Endothelial cell (in vitro differentiated cells): ENCODE measurements at places on chromosomes 3 and 15. TPM values are rescaled to one million over a fixed set of nuclear protein-coding genes. Genes with fewer than 3 reads are reported as not detected.

Gene GUCA1C
- total RNA-seq = not detected

Gene GNB4
- 66.9 TPM for total RNA-seq

Gene OXTR
- total RNA-seq = 1.0 TPM

Gene OSTN
- not detected for total RNA-seq

DNA sequence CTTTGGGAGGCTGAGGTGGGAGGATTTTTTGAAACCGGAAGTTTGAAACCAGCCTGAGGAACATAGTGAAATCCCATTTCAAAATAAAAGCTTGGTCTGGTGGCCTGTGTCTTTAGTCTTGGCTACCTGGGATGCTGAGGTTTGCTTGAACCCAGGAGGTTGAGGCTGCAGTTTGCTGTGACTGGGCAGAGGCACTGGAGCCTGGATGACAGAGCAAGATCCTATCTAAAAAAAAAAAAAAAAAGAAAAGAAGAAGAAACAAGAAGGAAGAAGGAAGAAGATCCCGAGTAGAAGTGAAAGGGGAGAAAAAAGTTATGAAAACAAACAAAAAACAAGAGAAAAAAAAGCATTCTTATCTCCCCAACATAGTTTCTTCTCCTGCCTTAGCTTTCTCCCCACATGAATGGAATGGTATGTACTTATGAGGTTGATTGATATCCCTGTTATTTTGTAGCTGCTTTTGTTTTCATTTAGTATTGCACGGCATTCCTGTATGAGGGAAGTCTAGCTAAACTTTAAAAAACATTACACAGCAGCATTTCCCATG is 42.4 kb downstream of the TMEM40 start:
- no peak for DNase-seq

- DNase-seq = no peak
Measured at GRCh38 chr3:65233561-65233960, 545.8 kb upstream of the ADAMTS9 start.

DNA sequence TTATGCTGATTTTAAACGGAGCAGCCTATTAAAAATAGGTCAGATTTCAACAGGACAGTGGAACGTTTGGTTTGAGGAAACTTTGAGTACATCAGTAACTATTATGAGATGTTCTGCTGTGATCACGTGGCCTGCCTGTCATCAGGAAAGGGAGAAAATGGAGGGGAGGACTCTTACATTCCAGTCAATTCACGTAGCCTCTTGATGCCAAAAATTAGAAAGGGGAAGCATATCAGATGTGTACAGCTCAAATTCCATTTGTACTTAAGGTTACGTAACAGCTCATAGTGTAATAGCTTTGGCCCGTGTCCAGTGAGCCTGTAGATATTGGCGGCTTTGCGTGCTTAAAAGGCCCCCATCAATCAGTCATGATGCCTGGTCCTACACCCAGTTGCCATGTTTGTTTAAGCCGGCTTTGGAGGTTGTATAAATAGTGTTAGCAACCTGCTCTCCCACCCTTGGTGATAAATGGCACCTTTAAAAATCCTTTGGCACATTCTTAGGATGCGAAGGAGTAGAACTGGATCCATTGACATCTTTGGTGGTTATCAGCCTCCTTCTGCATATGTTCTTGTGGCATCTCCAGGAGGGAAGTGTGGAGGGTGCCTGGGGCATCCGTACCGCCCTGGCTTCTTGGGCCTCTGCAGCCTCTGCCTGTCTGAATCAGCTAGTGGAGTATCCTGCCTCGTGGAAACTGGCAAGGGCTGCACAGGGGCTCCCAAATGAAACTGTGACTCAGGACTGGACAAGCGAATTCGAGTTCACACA is 163.9 kb downstream of the THSD4 start:
- no peak for DNase-seq

- peak; percentile 60 for DNase-seq
Measured at GRCh38 chr3:63993653-63994079, 29.6 kb downstream of the PSMD6 start.

- DNase-seq = no peak
Measured at GRCh38 chr3:58340594-58341244, 8.0 kb downstream of the PXK start.

GRCh38 chr15:40092979-40093869 is 15.5 kb downstream of the BMF start:
- DNase-seq = no peak

GRCh38 chr3:260898-261297 is 64.3 kb downstream of the CHL1 start:
- DNase-seq = no peak
